ENCODE measurements at places on chromosomes 13 and 19.

- no peak for DNase-seq
Measured at GRCh38 chr13:41651413-41652058, 194.2 kb downstream of the RGCC start.

DNA sequence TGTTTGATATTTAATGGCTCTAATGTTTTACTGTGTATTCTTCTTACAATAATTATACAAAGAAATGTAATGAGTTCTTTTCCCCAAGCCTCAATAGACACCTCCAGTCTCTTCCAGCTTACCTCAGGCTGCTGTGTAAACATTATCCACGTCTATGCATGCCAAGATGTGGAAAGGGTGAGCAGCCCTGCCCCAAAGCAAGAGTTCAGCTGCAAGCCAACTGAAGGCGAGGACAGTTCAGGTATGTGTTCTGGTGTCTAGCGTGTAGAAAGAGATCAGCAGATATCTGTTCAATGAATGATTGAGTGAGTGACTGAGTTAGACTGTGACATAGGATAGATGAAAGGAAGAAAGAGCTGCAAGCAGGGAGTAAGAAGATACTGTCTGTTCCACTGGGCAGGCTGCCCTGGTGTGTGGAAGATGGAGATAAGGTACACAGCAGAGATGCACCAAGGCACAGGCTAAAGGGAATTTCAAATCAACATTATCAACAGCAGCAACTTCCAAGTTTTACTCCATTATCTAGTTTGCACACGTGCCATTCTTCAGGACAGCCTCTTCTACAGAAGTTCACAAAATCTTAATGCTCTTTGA, 66.0 kb downstream of the LATS2 start:
- no peak for DNase-seq

GRCh38 chr13:98801626-98802418, 49.4 kb upstream of the SLC15A1 start:
- no peak for DNase-seq

DNA sequence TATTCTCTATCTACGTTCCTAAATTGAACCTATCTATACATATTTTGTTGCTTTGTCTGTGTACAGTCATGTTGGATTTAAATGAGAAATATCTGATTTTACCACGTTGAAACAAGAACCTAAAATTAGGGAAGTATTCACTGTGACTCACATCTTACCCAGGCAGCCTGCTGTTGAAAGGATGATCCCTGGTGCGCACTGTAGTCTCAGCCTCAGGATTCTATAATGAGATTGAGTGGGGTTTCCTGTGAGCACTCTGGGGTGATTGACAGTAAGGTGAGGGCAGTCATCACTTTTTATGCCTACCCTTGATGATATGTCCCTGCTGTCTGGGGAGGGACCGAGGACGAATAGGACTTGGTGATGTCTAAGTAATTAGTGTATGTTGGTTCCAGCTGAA, 35.4 kb downstream of the PCCA start:
- DNase-seq: peak; percentile 45

DNA sequence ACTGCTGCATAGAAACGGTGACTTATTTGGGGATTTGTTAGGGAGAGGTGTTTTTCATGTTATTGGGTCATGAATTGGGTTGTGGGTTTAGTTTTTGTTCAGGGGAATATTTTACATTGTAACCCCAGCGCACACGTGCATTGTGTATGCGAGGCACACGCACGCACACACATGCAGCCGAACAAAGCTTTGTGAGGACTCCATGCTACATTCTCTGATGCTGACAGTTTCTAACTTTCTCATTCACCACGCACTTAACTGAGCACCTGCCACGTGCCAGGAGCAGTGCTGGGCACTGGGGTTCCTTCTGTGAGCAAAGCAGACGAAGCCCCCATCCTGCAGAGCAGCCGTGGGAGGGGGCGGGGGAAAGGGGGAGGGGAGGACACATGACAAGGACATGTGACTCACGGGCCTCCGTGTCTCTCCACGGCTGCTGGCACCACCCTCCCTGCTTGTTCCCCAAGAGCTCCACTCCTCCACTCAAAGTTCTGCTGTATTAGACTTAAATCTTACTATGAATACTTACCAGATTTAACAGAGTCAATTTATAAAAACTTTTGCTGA, 55.6 kb downstream of the SLC7A9 start:
- DNase-seq: peak; percentile 3

- no peak for DNase-seq
Measured at GRCh38 chr13:51440381-51440780, 12.5 kb downstream of the INTS6 start.

- no peak for DNase-seq
Measured at GRCh38 chr13:60794751-60795150, 397.7 kb downstream of the TDRD3 start.

GRCh38 chr19:30871979-30872378, 477.3 kb downstream of the TSHZ3 start:
- DNase-seq: no peak

DNA sequence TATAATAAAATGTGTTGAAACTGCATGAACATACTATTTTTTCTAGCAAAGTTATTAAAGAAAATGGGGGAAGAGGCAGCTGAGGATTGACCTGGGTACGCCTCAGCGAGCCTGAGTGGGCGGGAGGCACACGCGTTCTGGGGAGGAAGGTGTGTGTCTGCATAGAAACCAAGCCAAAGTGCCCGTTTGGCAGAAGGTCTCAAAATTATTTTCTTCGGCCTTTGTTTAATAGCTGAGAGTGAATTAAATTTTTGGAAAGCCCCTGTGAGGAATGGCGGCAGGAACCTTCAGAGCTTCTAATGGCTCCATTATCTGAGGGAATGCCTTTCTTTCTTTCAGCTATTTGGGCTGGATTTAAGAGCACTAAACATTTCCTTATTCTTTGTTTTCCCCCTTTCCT, 5.2 kb downstream of the ZIC2 start:
- DNase-seq: no peak

DNA sequence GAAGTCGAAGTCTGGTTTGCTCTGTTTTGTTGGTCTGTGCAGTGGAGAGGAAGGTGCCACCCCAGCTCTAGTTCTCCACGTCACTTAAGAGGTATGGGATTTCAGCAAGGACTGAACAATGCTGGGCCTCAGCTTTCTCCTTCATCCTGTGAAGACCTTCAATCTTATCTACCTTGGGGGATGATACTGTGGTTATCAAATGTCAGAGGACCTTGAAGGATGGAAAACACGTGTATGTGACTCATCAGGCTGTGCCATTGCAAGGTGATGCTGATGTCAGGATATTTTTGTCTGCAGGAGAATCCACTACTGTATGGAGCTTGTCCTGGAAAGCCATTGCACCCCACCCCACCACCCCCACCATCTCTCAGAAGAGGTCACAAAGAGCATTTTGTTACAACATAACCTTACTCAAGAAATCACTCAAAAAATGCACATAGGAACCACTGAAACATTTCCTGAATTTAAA, 81.4 kb upstream of the UQCRFS1 start:
- peak; percentile 31 for DNase-seq

GRCh38 chr19:55080968-55081769, 5.5 kb downstream of the EPS8L1 start:
- DNase-seq: peak; percentile 74

DNA sequence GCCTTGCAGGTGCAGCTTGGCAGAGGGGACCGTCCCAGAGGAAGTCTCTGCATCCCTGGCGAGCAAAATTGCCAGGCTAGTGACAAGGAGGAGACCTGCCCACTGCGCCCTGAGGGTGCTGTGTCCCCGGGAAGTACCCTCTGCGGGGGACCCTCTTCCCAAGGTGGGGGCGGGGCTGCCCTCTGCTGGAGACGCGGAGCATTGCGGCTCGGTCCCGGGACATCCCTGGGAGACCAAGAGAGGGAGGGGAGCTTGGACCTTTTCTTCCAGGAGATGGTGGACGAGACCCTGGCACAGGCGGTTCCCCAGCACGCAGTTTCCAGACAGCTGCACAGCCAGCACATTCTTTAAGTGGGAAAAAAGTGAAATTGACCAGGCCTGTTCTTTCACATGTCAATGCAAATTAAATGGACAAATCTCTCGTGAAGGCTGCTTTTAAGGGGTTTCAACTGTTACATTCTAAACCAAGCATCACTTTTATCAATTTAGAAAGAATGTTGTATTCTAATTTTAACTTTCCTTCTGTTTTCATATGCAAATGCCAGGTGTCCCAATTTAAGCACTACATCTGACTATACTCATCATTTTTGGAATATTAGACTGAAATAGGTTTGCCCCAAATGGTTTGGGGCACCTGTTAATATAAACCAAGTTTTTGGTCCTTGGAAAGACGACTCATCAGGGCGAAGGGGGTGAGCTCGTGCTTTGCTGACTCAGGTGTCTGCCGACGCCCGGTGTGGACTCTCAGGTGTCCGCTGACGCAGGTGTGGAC, 60.7 kb downstream of the MCF2L start:
- DNase-seq: peak; percentile 6

DNA sequence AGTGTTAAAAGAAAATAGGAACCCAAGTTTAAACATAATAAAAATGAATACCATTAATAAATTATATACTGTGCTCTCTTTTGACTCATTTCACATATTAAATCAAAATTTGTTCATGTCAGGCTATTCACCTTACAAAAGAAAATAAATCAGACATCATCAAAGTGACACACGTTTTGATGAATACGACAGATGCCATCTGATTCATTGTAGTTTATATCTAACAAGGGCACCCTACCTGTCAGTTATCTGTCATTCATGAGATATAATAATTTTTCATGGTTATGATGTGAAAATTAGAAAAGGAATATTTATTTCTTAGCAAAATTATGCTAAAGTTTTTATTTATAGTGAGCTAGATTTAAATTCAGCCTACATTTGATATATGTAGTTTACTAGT, 188.1 kb upstream of the PCDH17 start:
- DNase-seq: no peak

GRCh38 chr13:111640476-111640875, 320.0 kb downstream of the TEX29 start:
- DNase-seq: no peak

- DNase-seq: no peak
Measured at GRCh38 chr13:62130062-62130970, 714.7 kb upstream of the PCDH20 start.

DNA sequence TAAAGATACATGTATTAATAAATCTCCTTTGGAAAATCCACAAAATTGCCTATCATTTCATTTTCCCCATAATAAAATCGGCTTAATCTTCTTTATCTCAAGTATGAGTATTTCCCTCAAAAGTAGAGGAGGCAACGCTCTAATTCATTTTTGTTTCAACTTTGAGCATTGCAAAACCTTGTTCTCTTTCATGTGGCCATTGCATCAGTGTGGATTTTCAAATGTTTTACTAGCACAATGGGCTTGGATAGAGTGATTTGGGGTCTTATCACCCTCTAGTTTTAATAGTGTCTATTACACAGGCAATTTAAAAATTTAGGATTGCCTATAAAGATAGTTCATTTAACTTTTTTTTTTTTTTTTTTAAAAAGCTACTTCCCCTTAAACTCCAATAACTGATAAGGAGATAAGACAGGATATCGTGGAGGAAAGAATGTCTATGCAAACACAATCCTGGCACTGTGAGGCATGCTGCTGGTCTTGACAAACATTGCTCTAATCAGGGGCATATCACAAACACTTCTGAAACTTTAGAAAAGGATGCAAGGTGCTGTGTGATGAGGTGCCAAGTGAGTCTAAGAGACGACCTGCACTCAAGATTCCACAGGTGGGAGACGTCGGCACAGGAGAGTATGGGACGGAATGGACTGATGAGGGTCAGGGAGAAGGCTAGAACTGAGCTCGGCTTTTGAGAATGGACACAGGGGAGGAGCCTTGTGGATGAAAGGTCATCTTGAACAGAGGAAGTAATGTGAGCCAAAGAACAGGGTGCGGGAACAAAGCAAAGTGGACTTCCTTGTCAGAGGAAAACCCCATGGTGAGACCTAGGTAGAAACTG, 199.7 kb downstream of the IRS2 start:
- DNase-seq: no peak

DNA sequence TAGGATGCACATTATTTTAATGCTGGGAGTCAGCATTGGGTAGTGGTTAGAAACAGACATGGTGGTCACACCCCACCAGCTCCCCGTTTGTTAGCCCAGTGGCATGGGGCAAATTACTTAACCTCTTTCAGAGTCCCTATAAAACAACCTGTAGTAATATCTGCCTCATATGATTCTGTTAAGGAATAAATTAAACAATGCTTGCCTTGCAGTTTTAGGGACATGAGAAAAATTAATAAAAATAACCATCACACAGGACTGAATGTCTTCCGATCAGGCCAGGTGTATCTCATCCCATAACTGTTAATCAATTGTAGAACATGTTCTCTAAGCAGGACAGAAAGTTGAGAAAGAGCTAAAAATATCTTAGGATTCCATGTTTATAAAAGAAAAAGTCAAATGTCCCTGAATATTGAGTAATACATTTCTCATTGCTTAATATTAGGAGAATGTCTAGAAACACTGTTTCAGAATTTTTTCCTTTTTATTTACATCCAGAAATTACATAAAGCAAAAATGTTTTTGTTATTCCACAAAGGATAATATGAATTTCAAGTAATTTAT, 196.5 kb downstream of the GPC6 start:
- DNase-seq: no peak

GRCh38 chr13:30331331-30331771, 24.0 kb upstream of the KATNAL1 start:
- peak; percentile 37 for DNase-seq

GRCh38 chr13:43757266-43757665, 29.5 kb downstream of the ENOX1 start:
- no peak for DNase-seq

DNA sequence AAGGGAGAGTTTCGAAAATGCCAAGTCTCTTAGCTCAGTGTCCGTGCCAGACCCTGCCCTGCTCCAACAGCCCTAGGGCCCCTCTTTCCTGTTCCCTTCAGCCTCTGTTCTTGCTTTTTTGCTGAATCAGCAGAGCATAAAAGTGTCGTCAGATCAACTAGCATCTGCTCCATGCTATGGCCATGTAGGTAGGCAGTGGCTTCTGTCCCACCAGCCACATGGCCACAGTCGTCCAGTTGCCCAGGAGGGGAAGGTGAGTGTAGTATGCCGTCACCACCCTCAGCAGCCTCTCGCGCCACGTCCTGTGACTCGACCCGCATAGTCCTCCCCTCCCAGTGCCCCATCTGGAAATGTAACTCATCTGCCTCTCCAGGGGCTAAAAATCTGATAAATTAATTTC, 50.9 kb upstream of the ATP11A start:
- no peak for DNase-seq

DNA sequence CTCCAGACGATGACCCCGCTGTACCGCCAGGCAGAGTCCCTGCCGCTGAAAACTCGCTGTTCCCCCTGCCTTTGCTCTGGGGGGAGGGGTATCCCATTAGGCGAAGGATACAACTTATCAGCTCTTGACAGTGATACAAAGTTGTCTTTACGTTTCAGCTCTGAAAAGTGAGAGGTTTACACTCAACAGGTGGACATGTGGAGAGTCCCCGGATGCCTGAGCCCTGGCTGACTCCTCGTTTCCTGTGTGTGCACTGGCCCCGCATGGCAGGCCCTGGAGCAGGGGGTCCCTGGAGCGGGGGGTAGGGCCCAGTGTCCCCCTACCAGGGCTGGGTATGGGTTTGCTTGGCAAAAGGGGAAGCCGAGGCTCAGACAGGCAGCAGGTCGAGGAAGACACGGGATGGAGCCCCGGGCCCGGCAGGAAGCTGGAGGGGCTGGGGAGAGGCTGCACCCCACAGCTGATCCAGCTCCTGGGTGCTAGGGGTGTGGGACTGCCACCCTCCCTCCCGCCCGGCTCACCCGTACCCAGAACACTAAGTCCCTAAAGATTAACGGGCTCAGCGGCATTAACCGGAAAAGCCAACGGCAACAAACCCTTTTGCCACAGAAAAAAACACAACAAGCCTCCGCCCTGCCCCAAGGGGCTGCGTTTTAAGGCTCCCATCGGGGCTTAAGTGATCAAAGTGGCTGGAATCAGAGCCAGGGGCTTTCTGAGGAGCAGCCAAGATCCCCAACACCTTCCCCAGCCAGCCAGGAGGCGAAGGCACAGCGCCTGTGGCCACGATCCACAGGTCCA, 5.6 kb downstream of the TCF3 start:
- no peak for DNase-seq

GRCh38 chr13:43156916-43157315, 133.5 kb downstream of the DNAJC15 start:
- DNase-seq: peak; percentile 35
